ENCODE measurements at places on chromosomes 2 and 18.

DNA sequence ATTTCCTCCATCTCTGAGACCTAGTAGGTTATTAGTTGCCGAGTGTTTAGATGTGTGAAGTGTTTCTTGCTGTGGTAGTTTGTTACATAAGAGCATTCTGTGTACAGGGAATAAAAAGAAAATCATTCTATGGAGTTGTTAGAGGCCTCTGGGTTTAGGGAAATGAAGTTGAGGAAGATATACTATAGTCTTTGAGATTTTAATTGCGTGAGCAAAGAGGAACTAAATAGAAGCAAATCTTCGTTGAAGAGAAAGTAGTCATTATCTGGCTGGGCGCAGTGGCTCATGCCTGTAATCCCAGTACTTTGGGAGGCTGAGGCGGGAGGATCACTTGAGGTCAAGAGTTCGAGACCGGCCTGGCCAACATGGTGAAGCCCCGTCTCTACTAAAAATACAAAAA is 19.0 kb downstream of the USP39 start:
- no peak for DNase-seq

- DNase-seq = peak; percentile 24
These were observed 50.3 kb downstream of the HK2 start for GRCh38 chr2:74884118-74884762.

GRCh38 chr2:43714164-43714563 is 37.9 kb upstream of the C1GALT1C1L start:
- DNase-seq = no peak

GRCh38 chr2:39719317-39719716 is 53.6 kb downstream of the TMEM178A start:
- DNase-seq = no peak

DNA sequence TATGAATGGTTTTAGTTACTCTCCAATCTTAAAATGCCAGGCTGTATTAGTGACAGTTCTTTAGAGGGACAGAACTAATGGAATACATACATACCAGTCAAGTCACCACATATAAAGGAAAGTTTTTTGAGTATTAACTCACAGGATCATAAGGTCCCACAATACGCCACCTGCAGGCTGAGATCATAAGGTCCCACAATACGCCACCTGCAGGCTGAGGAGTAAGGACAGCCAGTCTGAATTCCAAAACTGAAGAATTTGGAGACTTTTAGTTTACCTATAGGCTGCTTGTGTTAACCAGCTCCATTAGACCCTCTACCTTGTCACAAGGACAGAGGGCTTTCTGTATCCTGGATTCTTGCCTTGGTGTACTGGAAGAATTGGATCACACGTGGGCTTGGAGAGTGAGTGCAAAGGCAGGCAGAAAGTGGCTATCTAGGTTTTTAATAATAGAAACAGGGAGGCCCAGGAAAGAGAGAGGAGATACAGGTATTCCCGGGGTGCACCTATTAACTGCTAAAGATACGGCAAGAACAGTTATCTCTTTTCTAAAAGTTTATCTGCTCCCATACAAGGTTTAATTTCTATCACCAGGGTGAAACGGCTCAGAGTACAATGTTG is 234.9 kb upstream of the CYRIA start:
- DNase-seq = peak; percentile 77

DNA sequence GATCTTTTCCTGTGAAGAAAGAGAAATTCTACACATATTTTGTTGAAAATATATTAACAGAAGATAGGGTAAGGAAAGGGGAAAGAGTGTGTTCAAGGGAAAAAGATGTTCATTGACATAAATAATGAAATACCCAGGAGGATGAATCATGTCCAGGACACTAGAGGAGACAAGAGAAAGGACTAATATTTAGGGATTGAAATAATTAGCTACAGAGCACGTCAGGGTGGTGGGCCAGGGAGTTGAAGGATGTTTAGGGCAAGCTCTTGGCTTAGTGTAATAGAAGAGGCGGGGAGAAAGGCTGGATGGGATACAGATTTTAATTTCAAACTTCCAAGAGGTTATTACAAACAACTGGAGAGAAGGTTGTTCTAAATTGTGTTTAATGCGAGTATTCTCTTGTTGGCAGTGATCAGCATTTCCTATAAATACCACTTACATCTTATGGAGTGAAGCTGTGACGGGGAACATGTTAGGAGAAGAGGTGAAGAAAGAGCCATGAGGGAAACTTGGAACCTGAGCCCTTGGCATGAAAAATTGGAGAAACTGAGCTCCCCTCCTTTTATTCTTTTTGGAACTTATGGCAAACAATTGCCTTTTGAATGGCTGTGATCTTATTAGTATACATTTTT is 36.6 kb upstream of the CETN1 start:
- no peak for DNase-seq

DNA sequence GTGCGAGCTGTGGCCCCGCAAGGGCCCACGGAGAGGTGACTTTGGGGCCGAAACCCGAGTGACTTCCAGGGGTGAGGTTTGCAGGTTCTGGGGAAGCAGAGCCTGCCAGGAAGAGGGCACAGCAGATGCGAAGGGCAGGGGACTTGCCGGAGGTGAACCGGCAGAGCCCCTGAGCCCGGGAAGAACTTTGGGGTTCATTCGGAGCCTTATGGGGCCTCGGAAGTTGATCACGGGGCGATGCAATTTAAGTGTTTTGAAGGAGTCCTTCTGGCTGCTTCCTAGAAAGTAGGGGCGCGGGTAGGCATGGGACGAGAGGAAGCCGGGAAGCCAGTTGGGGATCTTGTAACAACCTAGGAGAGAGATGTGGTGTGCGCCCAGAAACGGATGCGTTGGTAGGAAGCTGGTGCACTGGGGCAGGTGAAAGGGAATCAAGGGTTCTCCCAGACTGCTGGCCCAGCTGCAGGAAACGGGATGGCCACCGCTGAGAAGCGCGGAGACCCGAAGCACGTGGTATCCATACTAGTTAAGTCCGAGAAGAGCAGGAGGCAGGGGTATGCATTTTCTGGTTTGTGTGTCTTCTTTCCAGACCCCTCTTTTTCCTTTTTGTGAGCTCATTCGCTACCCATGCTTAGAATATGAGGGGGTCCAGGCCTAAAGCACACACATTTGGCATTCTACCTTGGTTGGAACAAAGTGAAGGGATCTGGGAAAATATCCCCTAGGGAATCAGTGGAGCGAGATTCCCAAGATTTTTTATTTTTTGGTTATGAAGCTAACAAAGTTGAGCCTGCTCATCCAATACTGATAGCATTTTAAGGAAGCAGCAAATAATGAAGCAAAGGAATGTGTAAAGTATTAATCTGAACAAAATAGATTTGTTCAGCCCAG is 758 bp downstream of the SCLY start:
- peak; percentile 62 for DNase-seq

- DNase-seq = no peak
These were observed 11.5 kb upstream of the SNED1 start for GRCh38 chr2:240986787-240987411.

GRCh38 chr2:19709553-19709952 is 192.2 kb downstream of the TTC32 start:
- DNase-seq = no peak
